ENCODE measurements at places on chromosomes 3 and 15.
A peak's percentile ranks its signal among the peaks of the same experiment; 100 is the strongest.

GRCh38 chr3:123336441-123336851, 112.4 kb downstream of the ADCY5 start:
- DNase-seq = no peak

DNA sequence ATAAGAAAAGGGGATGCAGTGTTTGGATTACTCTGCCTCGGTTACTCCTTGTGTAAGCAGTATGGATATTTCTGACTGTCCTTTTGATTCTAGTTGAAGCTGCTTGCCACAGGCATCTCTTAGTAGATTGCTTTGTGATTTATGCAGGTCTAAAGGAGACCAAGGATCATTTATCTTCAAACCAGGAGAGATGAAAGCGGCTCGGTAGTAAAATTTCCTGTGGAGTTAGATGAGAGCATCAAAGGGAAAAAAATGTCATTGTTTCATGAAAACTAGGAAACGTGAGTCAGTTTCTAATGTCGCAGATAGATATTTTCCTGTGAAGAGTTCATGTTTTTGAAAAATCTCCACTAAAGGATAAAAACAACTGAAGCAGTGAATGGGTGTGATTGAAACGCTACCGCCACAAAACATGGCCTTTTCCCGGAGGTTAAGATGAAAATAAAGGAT, 254.0 kb upstream of the TBL1XR1 start:
- DNase-seq = no peak

DNA sequence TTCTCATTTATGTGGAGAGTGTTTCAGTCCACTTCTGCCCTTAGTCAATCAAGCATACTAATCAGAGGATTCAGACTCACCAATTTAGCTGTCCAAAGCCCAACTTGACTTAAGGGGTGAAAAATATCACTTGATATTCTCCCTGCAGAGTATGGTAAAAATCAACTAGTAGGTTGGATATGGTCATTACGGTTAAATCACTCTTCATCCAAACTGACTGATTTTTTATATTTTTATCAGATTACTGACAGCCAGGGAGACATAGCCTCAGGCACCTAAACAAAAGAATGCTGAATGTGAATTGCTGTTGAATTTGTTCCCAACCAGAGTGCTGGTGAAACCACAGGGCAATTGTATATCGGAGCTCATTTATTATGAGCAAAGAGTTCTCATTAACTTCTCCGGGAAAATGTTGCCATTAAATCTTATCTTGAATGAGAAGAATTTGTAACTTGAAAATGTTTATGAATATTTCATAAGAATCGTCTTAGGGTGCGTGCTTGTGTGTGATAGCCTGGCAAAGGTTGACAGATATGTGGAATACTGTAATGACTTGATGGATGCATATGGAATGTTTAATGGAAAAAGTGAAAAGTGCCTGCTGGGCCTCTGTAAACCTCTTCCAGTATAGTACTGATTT, 411.2 kb downstream of the NAALADL2 start:
- DNase-seq = no peak

DNA sequence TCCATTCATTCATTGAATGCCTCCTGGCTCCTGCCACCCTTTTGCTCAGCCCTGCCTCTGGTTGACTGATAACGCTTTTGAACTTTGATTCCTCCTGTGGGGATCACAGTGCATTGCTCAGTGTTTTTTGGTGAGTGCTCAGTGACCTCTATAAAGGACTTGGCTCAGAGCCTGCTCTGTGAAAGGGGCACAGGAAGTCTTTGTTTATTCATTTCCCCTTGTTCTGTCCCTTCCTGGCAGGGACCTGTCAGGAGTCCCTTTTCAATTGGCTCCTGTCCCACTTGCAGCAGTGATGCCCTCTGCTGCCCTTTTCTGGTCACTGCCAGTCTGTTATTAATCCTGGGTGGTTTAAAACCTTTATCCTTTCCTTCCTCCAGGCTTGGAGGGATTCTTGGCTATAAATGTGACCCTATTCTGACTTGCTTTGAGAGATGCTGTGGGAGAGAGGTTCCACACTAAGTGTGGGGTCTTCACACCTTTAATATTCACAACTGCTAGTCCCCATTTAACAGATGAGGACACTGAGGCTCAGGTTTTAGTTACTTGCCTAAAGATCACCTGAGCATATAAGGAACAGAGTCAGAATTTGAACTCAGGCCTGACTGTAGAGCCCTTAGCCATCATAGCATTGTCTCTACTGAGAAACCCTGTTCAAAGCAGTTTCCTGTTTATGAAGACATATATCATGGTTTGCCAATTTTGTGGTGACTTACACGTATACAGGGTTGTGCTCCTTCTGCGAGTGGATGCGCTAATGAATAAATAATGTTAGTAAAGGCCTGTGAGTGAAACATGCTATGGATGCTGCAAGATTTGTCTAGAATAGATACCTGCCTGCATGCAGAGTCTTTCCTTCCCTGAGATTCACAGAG, 23.2 kb upstream of the TATDN2 start:
- DNase-seq = peak; percentile 72

DNA sequence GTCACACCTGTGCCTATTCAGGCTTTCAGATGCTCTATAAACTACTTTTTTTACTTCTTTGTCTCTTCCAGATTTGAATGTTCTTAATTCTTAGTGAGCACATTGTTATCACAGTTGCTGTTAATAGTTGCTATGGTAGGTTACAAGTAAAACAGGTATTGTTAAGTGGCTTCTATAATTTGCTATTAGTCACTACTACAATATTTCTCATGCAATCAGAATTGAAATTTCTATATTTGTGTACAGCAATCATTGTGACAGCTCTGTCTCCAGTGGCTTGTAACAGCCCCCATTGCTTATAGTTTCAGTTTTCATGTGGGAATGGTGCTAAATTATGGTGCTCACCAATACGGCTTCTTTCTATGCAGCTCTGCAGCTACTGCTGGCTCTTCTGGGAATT, 318.4 kb upstream of the GOLIM4 start:
- no peak for DNase-seq

- no peak for DNase-seq
Observed at GRCh38 chr3:123803521-123803920, 80.6 kb downstream of the MYLK start.

GRCh38 chr15:40618023-40618422, 24.0 kb downstream of the KNL1 start:
- no peak for DNase-seq

DNA sequence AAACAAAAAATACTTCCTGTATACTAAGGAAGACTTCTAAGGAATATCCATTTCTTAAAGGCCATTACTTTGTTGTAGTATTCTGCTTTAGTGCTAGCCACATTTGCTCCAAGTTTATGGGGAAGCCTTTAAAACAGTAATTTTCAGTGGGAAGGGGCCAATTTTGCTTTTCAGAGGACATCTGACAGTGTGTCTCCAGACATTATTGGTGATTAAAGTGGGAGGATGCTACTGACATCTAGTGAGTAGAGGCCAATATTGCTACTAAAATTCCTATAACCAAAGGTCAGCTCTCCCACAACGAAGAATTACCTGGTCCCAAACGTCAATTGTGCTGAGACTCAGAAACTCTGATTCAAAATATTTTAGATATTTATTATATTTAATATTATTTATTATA, 24.8 kb downstream of the SLC28A2 start:
- no peak for DNase-seq

GRCh38 chr3:187841560-187841959, 96.3 kb upstream of the BCL6 start:
- DNase-seq = peak; percentile 33

DNA sequence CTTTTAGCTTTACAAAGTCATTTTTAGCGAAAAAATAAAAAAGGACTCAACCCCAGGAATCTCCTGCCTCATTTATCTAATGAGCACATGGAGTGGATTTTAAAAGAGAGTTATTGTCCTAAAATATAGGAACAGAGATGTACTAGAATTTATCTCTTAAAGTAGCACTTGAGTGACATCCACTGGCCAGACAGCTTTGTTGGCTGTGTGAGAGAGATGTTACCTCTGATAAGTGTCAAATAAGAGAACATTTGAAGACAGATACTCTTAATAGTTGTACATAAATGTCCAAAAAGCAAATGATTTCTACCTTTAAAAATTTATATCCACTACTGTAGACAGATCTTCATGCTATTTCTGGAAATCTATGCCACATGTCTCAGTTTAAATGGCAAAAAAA, 12.3 kb upstream of the MFSD1 start:
- DNase-seq = no peak

DNA sequence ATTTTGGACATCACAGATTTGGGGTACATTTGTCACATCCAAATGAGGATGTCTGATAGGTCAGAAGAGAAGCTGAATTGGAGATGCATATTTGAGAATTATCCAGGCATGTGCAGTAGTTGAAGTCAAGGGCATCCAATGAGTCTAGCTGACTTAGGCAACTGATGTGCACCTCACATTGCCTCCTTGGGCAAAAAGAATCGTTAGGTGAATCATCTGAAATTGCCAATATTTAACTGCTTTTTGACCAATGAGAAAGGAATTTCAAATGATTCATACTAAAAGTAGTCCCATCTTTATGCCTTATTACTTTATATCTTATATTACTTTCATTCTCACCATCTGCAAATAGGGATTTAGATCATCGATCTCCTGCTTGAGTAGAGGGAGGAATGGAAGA, 117.7 kb downstream of the CD47 start:
- no peak for DNase-seq

- DNase-seq = peak; percentile 72
Observed at GRCh38 chr15:77510066-77511057, 89.7 kb downstream of the HMG20A start.

- DNase-seq = no peak
Observed at GRCh38 chr3:192867645-192868044, 50.0 kb downstream of the MB21D2 start.

- DNase-seq = no peak
Observed at GRCh38 chr15:56608140-56608778, 125.0 kb downstream of the ZNF280D start.

GRCh38 chr3:117856354-117856753, 1146.8 kb downstream of the TUSC7 start:
- DNase-seq = no peak

GRCh38 chr3:106309274-106309673, 440.5 kb upstream of the CBLB start:
- no peak for DNase-seq

- no peak for DNase-seq
Observed at GRCh38 chr3:713006-713621, 379.7 kb upstream of the CNTN6 start.

- DNase-seq = no peak
Observed at GRCh38 chr3:147422196-147422595, 13.0 kb downstream of the ZIC1 start.

GRCh38 chr3:458124-458523, 261.6 kb downstream of the CHL1 start:
- no peak for DNase-seq

- peak; percentile 82 for DNase-seq
Observed at GRCh38 chr3:52052831-52053306, 3.5 kb downstream of the DUSP7 start.

DNA sequence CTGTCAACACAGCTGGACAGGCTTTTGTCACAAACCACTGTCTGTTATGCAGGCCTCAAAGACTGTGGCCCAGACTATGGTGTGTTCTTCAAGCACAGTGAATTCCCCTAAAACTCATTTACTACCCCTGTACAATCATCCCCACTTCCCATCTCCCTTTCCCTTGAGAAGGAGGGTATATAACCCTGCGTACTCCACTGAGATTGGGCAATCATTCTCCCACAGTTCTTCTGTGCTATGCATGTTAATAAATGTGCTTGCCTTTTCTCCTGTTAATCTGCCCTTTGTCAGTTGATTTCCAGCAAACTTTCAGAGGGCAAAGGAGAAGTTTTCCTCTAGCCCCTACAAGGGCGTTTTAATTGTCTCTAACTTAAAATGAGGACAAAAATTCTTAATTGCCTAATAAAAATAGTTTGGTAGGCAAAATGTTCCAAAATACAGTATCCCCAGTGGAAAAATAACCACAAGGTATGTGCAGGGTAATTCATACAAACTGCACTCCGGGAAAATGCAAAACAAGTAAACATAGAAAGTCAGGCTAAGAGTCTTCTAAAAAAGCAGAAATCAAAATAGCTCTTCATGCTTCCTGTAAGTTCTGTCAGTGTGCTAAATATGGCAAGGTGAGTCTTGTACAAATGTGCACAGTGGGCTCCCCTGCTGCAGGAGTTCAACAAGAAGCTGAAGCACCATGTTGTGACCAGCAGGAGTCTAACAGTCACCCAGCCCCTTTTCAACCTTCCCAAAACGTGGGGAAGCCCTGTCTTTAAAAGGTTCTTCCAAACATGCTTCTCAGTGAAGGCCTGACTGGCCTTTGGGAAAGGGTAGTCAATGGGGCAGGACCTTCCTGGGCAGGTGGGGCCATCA, 10.2 kb downstream of the ATP10A start:
- no peak for DNase-seq

DNA sequence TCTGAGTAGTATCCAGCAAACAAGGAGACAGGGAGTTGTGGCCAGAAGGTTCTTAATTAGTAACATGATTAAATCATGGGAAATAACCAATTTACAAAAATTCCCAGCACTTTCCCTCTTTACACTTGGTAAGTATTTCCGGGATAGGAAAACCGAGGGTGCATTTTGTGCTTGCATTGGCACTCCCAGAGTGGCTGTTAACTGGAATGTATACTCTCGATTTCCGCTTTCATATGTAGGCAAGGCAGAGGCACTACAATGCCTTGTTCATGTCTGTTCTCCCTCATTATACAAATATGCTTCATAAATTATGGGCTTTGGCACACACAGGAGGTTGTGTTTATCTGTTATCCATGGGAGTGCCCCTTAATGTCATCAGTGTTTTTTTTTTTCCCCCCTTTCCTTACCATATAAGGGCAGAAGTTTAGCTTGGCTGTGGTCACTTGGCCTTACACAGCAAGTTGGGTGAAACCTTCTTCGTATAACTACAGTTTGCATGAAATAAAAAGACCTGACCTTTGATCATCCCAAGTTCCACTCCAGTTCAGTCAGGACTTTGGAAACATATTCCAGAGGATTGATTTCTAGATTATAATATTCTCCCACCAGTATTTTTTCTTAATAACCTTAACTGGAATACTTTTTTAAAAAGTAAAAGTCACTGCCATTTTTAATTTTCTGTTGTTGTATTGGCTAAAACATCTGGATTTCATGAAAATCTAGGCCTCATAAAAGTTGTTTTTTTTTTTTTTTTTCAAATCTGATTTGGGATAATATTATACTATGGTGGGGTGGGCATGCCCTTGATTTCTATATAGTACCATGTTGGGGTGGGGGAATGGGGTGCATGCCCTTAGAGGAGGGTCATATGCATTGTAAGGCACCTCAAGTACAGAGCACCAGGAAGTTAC, 8.9 kb downstream of the TPM1 start:
- no peak for DNase-seq

- no peak for DNase-seq
Observed at GRCh38 chr3:80898211-80898610, 863.2 kb downstream of the GBE1 start.

- no peak for DNase-seq
Observed at GRCh38 chr15:26081758-26082220, 218.7 kb upstream of the ATP10A start.

- no peak for DNase-seq
Observed at GRCh38 chr15:100570735-100571313, 31.2 kb downstream of the LINS1 start.

Data from H1 (cell line).